GM06990 (cell line): ENCODE measurements at places on chromosomes 5 and 9.

GRCh38 chr9:89994988-89995613 lies 390.3 kb downstream of the GADD45G start:
- DNase-seq = no peak

GRCh38 chr9:118522093-118523028 lies 818.2 kb downstream of the TLR4 start:
- peak; percentile 23 for DNase-seq

- DNase-seq = no peak
These were observed 394.8 kb downstream of the NR2F1-AS1 start for GRCh38 chr5:93186076-93186682.

DNA sequence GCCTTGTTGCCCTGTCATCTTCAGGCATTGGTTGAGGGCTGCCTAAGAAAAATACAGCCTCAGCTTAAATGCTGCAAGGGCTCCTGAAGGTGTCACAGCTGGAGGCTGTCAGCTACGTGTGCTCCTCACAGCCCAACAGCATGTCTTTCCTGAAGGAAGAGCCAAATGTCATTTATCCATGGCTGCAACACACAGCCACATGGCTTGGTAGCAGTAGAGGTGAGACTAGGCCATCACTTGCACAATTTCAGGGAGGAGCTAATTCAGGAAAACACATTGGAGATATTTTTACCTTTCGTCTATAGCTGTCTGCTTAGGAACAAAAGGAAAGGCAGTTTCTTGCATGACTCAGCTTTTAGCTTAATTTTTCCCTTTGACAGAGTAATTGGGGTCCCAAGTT lies 260.7 kb downstream of the SYK start:
- no peak for DNase-seq

DNA sequence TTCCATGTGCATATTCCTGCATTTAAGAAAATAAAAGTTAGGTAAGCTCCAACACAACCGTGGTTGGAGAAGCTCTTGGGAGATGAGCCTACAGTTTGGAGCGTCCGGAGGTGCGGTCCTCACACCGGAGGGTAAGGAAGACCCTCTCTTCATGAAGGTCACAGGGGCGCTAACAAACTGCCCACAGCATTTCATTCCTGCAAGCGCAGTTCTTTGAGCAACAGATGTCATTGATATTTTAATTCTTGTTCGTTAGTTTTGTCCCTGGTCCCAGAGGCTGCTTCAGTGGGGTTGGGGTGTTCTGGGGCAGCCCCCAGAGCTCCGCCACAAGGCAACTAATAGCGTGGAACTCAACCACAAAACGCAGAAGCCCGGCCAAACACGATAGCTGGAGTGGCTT lies 376.2 kb downstream of the IRX2 start:
- DNase-seq = no peak

DNA sequence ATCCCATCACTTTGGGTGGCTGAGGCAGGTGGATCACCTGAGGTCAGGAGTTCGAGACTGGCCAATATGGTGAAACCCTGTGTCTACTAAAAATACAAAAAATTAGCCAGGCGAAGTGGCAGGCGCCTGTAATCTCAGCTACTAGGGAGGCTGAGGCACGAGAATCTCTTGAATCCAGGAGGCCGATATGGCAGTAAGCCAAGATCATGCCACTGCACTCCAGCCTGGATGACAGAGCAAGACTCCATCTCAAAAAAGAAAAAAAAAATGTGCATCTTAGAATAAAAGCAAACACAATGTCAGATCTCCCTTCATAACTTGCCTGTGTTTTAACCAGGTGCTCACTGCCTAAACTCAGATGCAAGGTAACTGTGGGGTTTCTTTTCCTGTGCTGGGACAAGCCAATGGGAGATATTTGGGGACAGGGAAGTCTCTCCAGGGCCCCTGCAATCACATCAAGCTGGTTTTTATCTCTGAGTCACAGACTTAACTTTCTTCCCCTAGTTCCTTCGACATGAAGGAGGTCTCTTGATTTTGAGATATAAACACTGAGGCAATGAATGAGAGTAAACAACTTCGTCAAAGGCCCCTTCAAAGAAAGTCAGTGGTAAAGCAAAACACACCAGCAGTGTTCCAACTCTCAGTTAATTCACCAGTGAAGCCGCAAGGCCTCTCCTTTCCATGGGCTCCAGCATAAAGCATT lies 99.1 kb downstream of the SNX18 start:
- DNase-seq = no peak

DNA sequence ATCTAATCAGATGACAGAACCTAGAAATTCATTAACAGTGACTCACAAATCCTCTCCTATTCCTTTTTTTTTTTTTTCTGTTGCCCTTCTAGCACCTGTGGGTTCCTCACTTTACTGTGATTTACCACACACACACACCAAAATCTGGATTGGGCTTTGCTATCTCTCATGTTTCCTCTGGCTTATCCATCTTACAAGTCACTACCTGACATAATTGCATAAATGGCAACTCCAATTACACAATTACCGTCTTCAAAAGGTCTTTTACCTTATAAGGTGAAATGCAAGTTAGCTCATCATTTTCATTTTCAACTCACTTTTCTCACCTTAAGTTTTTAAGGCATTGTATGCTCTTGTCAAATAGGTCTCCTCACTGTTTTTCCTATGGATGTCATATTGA lies 426.3 kb upstream of the MEF2C start:
- peak; percentile 47 for DNase-seq

DNA sequence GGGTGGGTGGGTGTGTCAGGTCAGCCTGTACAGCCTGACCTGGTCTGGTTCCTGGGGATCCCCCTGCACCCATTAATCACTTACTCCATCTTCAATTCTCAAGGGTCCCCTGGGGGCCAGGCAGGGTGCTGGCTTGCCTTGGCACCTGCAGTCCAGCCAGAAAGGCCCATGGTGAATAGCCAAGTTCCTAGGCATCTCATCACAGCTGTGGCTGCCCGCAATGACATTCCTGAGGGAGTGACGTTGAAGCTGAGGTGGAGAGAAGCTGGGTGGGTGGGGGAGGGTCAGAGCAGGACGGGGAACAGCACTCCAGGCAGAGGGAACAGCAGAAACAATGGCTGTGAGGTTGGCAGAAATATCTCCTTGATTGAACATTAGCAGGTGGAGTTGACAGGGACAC lies 10.6 kb downstream of the HMCN2 start:
- no peak for DNase-seq

DNA sequence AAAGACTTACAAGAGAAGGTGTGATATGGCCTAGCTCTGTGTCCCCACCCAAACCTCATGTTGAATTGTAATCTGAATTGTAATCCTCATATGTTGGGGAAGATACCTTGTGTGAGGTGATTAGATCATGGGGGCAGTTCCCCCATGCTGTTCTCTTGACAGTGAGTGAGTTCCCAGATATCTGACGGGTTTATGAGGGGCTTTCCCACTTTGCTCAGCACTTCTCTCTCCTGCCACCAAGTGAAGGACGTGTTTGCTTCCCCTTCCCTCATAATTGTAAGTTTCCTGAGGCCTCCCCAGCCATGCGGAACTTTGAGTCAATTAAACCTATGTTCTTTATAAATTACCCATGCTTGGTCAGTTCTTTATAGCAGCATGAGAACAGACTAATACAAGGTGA lies 49.0 kb downstream of the CDO1 start:
- DNase-seq = peak; percentile 5

GRCh38 chr5:27947088-27947487 lies 908.7 kb upstream of the CDH9 start:
- DNase-seq = no peak

- peak; percentile 24 for DNase-seq
These were observed 8.1 kb upstream of the ENTPD8 start for GRCh38 chr9:137449081-137449844.

DNA sequence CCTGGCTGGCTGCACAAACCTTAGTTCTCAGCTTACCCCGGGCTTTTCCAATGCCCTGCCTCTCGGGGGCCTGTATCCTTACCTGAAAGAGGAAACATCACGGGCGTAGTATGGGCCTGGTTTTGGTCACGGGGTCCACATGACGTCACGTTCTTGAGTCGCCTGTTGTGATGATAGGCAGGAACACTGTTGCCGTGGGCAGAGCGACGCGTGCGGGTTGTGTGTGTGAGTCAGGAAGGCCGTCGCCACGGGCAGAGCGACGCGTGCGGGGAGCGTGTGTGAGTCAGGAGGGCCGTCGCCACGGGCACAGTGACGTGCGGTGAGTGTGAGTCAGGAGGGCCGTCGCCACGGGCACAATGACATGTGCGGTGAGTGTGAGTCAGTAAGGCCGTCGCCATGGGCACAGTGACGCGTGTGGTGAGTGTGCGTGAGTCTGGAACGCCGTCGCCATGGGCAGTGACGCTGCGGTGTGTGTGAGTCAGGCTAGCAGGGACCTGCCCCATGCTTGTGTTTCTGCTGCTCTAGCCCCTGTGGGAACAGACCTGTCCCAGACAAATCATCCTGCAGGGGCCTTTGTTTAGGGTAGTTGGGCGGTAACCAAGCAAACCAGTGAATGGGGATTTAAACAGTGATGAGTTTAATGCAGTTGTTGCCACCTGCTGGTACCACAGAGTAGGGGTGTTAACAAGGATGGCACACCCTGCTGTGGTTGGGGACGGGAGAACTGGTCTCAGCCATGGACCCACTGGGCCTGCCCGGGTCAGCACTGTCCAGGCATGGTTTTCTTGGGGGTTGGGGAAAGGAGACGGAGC lies 19.8 kb downstream of the TRIP13 start:
- DNase-seq = no peak

DNA sequence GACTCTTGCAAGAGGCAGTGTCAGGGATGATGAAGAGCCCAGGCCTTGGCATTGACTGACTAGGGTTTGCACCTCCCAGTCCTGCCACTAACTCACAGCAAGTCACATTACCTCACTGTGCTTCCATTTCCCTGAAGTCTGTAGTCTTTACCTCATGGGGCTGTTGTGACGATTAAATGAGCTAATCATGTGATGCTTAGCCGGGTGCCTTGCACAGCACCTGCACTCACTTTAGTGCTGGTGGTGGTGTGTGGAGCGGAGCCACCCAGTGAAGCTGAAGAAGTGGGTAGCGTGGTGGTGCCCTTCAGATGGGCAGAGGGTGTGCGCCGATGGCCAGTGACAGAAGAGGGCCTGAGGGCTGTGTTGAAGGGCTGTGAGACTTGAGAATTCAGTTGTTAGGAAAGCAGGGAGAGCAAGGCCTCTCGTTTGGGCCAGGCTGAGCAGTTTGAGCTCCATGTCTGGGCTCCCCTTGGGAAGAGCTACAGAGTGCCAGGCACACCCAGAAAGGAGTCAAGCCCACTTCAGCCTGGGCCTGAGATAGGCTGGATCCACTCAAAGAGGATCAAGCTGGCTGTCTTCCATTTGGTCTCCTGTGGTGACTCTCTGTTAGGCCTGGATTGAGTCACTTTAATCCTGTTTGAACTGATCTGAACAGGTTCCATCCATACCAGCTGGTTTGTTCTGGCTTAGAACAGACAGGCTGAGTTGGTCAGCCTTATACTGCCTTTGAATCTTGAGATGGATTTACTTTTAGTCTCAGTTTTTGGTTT lies 42.5 kb downstream of the RALGPS1 start:
- no peak for DNase-seq

- DNase-seq = no peak
These were observed 15.8 kb downstream of the RAB14 start for GRCh38 chr9:121185774-121186403.

- no peak for DNase-seq
These were observed 112.7 kb downstream of the OSTF1 start for GRCh38 chr9:75200892-75201470.

DNA sequence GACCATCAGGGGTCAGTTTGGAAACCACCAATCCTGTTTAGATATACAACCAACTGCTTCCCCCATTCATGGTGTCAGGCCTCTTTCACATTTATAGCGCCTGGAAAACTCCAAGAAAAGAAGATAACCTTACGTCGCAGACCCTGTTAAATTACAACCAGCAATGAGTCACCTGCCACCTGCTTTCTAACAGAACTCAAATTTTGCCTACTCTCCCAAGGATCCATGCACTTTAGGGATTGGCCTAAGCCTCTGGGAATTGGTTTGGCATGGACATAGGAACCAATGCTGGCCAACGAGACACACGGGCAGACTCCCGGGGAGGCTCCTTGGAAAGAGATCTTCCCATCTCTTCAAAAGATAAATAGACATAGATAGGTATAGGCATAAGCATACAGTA lies 87.0 kb downstream of the FEM1C start:
- DNase-seq = no peak

DNA sequence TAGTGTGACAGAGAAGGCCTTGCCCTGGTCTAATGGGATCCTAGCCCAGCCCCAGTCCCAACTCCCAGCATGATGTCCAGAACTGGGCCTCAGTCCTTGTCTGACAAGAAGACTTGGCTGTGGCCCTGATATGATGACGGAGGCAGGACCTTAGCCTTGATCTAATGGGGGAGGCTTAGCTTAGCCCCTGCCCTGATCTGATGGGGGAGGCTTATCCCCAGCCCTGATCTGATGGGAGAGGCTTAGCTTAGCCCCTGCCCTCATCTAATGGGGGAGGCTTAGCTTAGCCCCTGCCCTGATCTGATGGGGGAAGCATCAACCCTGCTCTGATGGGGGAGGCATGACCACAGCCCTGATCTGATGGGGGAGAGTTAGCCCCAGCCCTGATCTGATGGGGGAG lies 3.7 kb downstream of the PKN3 start:
- DNase-seq = no peak

DNA sequence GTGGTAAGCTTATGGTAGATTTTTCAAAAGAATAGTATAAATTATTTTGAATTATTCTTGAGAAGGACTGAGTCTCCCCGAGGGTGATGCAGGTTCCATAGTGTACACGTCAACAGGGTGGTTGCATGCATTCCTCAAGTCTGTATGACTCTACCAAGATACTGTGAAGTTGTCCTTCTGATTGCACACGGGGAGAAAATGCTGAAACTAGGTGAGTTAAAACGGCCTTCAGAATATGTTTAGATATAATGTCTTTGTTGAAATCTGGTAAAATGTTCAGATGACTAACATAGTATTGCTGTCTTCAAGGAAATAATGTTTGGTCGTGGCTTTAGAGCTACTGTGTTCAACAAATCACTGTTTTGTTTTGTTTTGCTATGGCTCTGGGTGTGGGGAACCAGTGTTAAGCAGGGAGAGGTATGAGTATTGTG lies 22.4 kb upstream of the TNFAIP8 start:
- DNase-seq = no peak

DNA sequence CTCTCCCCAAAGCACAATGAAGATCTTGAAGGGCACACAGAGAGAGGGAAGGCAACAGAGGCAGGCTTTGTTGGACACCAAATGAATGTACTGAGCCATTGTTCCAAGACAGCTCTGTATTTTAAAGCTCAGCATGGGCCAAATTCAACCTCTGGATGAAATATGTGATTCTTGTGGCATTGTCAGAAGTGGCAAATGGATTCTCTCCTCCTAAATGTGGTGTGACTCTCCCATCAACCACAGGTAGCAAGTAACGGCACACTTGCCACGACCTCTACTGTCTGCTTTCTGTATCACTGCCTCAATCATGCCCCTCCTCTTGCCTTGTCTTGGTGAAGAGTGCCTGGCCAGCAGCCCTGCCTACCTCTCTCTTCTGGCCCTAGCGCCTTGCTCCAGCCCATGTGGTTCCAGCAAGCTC lies 6.1 kb upstream of the MOB3B start:
- no peak for DNase-seq

DNA sequence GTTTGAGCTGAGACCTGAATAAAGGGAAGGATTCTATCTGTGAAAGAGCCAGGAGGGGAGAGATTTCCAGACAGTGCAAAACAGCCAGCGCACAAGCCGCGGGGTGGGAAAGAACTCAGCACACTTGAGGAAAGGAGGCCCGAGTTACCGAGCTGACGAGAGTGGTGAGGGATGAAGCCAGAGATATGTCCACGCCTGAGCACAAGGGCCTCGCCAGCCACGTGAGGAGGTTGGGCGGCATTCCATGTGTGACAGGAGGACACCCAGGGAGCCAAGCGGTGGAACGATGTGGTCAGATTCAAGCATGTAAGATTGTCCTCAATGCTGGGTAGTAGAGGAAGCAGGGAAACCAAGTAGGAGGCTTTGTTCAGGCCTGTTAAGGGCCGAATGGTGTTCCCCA lies 17.0 kb upstream of the SFXN1 start:
- no peak for DNase-seq
